ENCODE measurements at places on chromosomes 3 and 15. TPM values are rescaled to one million over a fixed set of nuclear protein-coding genes. Genes with fewer than 3 reads are reported as not detected.

GOLGA6D gene
- total RNA-seq: not detected

DNA sequence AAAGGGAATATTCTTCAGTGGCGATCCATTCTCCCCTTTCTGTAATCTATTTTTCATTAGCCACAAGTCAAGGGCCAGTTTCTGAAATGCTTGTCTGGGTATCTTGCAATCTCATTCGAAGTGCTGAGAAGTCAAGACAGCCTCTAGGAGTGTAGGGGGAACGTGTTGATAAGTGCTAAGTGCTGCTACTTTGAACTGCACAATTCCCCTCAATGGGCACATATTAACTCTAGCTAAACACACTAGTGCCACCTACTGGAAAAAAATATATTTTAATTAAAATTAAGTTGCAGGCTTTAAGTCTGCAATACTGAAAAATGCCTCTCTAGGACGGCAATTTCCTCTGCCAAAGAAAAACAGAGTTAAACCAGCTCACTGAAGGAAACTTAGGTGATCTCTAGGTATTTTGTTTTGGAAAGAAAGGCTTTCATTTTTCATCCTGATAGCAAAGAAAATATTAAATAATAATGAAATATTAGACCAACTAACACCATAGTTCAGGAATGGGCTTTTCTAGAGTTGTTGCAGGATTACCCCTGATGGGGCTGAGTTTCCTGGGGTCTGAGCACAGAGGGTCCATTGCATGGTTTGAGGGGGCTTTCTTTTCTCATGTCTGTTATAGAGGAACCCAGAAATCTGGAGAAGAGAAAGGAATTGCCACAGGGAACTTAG is 181.9 kb upstream of the KBTBD8 start:
- H3K36me3 ChIP-seq: no peaks in the 10 kb centered on the region
- H3K27me3 ChIP-seq: no peaks in the 10 kb centered on the region
- no peak overlapping the region for H3K27ac ChIP-seq

ZNF639 gene
- 21.8 TPM for total RNA-seq

- H3K4me3 ChIP-seq: no peak overlapping the region
- no peaks in the 10 kb centered on the region for H3K27me3 ChIP-seq
- no peak overlapping the region for H3K27ac ChIP-seq
- peaks cover 49% of the 10 kb centered on the region for H3K36me3 ChIP-seq
Observed at GRCh38 chr3:129128357-129129155, 7.0 kb upstream of the RAB43 start.
